ENCODE measurements at places on chromosomes 6 and 20. TPM values are rescaled to one million over a fixed set of nuclear protein-coding genes. Genes with fewer than 3 reads are reported as not detected.
A peak's percentile ranks its signal among the peaks of the same experiment; 100 is the strongest.

DNA sequence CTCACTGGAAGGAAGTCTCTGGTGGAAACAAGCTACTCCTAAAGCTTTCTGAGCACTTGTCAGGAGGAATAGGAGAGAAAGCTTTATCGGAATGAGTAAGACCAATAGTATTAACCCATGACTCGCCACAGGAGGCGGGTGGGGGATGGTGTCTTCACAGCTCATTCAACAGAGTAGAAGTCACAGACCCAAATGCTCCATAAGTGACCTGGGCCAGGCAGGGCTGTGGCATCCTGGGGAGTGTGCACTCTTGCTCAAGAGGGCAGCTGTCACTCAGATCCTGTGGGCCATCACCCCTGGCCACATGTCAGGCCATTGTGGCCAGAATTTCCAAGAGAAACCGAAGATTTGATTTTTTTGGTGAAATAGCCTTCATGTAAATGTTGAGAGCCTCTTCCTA lies 116.0 kb downstream of the SYCP2 start:
- DNase-seq: no peak

GRCh38 chr6:47646689-47647088 lies 51.7 kb upstream of the ADGRF4 start:
- DNase-seq: no peak

- DNase-seq: peak; percentile 92
These were observed 672 bp upstream of the SRSF6 start for GRCh38 chr20:43456809-43457639.

DNA sequence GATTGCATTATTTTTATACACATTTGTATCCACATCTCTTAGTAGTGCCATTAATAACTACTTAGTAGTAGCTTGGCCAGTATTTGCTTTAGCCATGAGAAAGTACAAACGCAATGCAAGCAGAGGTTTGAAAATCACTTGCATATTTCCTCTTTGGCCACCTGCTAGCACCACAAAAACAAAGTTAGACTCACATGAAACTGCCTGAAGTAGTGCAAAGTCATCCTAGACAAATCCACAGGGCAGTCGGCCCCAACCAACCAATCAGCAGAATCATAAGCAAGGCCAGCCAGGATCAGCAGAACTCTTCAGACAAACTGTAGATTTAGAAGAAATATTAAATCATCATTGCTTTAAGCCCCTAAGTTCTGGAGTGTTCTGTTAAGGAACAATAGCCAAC lies 135.2 kb upstream of the VGLL2 start:
- no peak for DNase-seq

DNA sequence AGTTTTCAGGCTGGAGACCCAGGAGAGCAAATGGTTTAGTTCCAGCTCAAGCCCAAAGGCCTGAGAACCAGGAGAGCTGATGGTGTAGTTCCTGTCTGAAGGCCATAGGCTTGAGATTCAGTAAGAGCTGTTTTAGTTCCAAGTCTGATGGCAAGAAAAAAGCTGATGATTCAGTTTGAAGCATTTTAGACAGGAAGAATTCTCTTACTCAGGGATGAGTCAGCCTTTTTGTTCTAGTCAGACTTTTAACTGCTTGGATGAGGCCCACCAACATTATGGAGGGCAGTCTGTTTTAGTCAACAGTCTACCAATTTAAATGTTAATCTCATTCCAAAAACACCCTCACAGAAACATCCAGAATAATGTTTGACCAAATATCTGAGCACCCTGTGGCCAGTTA lies 2.5 kb downstream of the ZSCAN26 start:
- DNase-seq: peak; percentile 75

DNA sequence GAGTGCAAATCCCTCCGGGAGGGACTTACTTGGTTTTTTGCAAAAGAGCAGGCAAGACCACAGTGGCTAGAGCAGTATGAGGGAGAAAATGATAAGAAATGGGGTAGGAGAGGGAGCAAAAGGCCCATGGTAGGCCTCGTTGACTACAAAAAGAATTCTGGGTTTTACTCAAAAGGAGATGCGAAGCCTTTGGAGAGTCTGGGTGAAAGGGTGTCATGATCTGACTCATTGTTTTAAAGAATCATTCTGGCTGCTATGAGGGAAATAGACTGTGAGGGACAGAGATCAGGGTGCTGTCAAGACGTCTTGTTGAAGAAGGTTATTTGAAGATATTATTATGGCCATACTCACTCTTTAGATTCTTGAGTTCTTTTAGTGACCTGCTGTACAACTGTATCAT lies 13.0 kb downstream of the TBC1D32 start:
- DNase-seq: no peak

GRCh38 chr6:90214461-90214860 lies 82.2 kb downstream of the BACH2 start:
- no peak for DNase-seq

DNA sequence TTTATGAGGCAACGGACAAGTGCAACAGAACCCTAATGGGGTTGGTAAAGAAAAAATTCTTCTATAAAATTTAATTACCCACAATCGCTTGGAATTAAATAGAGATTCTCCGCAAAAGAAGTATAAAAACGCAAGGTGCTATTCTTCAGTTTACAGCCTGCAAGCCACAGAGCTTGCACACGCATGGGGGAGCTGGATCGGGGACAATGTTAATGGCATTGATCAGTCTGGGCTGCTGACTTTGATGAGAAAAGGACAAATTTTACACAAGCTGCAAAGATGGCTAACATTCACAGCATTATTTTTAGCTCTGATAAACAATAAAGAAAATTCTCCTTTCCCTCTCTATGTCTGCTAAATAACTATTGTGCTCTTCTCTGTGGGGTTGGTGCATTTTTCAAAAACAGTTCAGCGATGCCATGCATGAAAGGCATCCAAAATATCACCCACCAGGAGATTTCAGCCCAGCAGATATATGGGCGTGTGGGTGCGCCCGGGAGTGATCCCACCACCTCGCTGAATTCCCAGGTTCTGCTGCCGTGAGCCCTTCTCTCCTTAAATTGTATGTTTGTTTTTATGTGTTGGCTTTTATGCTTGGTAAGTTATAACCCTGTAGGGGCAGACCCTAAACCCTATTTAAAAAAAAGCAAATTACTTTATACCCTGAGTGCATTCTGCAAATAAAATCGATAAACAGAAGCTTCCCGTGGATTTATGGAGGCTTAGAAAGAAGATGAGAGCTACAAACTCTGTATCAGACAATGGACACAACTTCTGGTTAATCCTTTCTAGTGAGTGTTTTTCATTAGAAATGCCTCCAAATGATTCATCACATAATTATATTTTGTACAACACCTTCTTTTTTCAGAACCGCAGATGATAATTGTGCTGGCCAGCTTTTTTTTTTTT lies 55.6 kb downstream of the NOX3 start:
- DNase-seq: no peak

DNA sequence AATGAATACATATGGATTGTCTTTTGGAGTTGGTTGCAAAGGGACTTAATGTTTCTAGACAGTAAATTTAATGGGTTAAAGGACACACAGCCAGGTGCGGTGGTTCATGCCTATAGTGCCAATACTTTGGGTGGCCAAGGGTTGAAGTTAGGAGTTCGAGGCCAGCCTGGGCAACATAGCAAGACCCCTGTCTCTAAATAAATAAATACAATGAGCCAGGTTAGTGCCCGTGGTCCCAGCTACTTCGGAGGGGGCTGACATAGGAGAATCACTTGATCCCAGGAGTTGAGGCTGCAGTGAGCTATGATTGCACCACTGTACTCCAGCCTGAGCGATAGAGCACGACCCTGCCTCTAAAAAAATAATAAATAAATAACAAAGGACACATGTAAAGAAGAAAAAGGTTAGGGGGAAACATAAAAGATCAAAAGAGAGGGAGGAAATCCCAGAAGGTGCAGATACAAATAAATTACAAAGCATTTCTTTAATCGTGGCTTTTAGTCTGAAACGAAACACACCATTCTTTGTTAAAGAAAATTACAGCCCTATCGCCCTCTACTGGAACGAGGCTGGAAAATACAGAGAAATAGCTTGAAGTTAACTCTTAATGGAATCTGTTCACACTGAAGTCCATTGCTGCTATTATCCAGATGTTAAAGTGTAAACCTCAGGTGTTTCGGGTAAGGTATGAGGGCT lies 42.6 kb upstream of the SCML4 start:
- DNase-seq: peak; percentile 45

GRCh38 chr6:163651915-163652668 lies 237.6 kb downstream of the QKI start:
- no peak for DNase-seq

GRCh38 chr6:41505122-41506049 lies 40.8 kb upstream of the FOXP4 start:
- peak; percentile 58 for DNase-seq

DNA sequence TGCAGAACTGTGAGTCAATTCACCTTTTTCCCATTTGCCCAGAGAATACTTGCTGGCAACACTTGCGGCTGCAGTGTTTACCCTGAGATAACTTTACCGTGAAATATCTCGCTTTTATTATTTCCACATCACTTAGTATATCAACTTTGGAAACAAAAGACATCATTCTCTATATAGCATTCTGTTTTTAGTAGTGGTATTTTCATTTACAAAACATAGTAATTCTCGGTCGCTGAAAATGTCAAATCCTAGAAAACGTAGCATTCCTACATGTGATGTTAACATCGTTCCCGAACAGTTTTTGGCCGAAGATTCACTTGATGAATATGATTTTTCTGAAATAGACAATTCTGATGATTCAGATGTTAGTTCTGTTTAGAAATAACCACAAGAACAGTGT lies 52.0 kb downstream of the NHLRC1 start:
- DNase-seq: no peak

- no peak for DNase-seq
These were observed 271.3 kb downstream of the BMP7 start for GRCh38 chr20:56995149-56995548.

- peak; percentile 37 for DNase-seq
These were observed 6.6 kb downstream of the FOXS1 start for GRCh38 chr20:31838646-31839292.

DNA sequence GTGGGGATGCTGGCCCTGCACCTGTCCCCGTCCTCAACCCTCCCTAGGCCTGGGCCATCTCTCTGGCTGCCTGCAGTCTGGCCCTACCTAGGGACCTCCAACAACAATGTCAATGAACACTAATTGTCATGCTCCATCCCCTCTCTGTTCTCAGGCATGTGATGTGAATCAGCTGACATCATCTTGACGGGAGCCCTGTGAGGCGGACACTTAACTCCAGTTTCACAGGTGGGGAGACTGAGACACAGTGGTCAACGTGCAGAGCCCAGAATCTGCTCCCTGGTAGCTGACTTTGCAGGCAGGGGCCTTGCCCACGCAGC lies 762 bp upstream of the TCEA2 start:
- no peak for DNase-seq

- DNase-seq: no peak
These were observed 48.9 kb downstream of the DEK start for GRCh38 chr6:18215436-18215835.

GRCh38 chr6:79430913-79431536 lies 106.2 kb downstream of the LCA5 start:
- DNase-seq: no peak

DNA sequence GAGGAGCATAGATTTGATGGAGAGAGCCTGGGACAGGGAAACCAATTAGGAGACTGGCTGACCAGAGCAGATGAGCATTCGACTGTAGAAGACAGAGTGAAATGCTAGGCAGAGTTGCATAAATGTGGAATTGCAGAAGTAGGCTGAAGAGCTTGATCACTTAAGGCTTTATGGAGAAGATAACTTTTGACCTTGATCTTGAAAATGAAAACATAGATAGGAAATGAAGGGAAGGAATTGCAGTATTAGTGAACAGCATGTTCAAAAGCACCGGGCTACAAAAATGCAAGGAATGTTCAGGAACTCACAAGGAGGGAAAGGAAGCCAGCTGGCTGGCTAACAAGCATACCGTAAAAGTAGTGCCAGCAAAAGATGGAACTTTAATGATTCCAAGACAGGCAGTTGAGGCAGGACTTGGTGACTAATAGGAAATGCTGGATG lies 20.5 kb upstream of the LTV1 start:
- peak; percentile 93 for DNase-seq

DNA sequence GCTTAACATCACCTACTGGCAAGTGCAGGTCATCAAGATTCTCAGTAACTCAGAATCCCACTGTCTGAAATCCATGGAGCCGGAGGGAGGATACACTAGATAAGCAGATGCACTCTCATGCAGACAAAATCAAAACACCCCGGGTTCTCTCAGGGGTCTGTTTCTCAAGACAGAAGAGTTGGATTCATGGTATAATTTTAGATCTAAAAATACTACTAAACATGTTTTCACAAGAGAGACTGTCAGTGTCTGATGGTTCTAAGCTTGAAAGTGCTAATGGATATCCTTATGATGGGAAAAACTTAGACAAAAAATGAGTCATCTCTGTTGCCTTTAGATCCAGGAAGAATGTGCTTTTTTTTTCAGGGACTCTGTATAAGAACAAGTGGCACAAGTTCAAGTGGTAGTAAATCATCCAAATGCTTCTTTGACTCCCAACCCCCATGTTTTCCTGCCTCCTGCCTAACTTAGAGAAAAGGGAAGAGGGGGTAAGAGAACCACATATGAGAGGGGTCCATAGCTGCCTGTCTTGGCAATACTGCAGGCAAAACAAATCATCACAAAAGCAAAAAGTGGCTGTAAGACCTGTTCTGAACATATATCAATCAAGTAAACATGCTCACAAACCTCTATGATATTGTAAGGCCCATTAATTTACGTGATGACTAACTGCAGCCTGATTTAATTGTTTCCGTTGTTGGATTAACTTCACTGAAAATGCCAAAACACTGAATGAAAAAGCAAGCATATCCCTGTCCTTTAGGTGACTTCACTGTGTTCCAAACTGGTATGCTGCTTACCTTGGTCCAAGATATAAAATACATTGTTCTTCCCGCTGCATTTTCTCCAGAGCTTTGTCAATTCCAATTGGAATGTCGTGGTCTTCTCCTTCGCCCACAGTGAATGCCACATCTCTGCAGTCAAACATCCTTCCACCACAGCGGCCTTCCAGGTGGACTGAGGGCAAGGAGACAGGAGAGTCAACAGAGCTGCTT lies 84.0 kb upstream of the TULP1 start:
- DNase-seq: peak; percentile 98

RALGAPB gene
- 38.7 TPM for total RNA-seq

ARFGEF3 gene
- total RNA-seq: 7.0 TPM

KCNG1 gene
- 1.1 TPM for total RNA-seq

SPATS1 gene
- not detected for total RNA-seq

OPN5 gene
- not detected for total RNA-seq

FAM83D gene
- 46.0 TPM for total RNA-seq

CLPSL2 gene
- total RNA-seq: not detected

LAMA4 gene
- total RNA-seq: 629 TPM

SIGLEC1 gene
- not detected for total RNA-seq

NOTCH4 gene
- 120 TPM for total RNA-seq

GID8 gene
- 34.6 TPM for total RNA-seq

C20orf141 gene
- total RNA-seq: not detected

SCRT2 gene
- total RNA-seq: not detected

FILIP1 gene
- 12.6 TPM for total RNA-seq

ELOVL4 gene
- 4.1 TPM for total RNA-seq

WFDC2 gene
- total RNA-seq: not detected

CDH4 gene
- 0.81 TPM for total RNA-seq

RNF182 gene
- total RNA-seq: 0.78 TPM

HLA-DRB5 gene
- total RNA-seq: not detected

SYNGAP1 gene
- 15.1 TPM for total RNA-seq
